ENCODE measurements at places on chromosomes 1 and 21.

DNA sequence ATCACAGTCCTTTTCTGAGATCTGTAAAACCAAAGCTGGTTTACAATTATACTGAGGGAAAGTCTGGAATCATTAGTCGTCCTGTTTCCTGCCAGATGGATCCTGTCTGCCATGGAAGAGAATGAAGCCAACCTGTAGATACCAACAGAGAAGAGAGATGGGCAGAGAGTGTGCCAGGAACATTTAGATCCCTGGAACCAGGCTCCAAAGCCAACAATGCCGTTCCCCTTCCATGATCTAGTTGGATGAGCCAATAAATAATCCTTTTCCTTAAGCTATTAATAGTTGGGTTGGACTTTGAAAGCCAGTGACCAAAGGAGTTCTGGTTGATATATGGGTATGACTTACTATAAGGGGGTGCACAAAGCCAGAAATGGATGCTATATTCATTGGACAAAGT lies 15.0 kb downstream of the CAPN8 start:
- no peak for DNase-seq

GRCh38 chr1:1245817-1246576 lies 525 bp downstream of the C1QTNF12 start:
- no peak for DNase-seq

DNA sequence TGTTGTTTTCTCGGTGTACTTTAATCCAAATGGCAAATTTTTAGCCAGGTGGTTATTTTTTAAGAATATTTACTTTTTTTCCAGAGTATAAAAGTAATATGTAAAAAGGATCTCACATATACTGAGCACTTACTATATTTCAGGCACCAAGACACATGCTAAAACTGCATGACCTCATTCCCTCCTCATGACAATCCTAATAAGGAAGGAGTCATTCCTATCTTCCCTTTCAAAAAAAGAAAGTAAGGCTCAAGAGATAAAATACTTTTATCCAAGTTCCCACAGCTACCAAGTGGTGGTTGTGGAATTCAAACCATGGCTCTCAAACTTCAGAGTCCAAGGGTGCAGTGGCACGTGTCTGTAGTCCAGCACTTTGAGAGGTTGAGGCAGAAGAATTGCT lies 19.4 kb downstream of the ATP2B4 start:
- DNase-seq = no peak

- DNase-seq = no peak
Observed at GRCh38 chr21:38088916-38089762, 167.7 kb upstream of the KCNJ15 start.

DNA sequence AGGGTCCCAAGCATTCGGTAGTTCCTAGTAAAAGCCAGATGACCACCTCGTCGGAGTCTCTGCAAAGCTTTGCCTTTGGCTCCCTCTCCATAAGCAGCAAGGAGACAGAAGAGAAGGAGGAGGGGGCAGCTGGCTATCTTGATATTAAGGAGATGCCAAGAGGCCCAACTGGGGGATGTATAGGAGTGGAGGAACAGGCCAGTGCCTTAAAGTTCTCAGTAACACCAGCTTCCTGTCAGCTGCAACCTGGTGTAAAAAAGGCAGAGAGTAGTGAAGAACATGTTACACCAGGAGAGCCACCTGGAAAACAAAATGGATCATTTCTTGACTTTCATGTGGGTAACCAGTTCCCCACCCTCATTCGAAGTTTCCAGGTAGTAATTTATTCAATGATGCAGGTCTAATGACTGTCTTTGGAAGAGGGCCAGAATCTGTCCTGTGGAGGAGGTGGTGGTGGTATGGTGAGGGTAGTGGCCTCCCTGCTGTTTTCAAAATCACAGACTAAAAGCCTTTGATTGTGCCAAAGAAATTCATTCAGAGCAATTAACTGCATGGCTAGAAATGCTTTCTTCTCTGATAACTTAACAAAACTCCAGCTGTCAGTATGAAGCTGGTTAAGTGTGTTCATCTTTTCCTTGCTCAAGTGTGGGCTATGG lies 27.3 kb downstream of the TMEM200B start:
- no peak for DNase-seq

DNA sequence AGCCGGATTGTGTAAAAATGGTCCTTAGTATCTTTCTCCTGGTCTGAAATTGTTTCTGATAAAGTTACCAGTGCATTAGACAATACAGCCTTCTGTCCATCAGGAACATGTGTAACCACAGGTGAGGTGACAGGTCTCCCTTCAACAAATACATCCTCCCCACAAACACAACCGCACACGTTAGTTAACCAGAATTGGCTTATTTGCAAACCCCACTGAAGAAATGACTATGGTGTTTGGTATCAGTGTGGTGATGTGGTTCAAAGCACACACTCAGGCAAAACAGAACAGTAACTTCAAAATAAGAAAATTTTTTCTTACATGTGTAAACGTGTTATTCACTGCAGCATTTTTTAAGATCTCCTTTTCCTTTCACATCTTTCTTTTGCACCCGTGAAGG lies 517.2 kb upstream of the NR5A2 start:
- DNase-seq = no peak

DNA sequence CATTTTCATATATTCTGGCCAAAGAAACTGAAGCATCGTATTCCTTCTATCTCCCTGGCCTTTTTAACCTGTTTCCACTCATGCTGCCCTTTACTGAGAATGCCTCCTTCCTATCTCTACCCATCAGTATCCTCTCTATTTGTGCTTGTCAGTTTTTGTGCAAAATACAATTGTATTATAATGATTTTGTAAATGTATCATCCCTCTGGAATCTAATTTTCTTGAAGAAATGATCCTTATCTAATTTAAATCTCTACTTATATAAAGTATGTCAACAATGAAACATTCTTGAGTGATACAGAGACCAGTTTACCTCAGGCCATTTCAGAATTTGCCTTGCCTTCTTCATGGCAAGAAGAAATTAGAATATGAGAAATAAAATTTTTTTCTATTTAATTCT lies 59.0 kb upstream of the TEKT2 start:
- no peak for DNase-seq

DNA sequence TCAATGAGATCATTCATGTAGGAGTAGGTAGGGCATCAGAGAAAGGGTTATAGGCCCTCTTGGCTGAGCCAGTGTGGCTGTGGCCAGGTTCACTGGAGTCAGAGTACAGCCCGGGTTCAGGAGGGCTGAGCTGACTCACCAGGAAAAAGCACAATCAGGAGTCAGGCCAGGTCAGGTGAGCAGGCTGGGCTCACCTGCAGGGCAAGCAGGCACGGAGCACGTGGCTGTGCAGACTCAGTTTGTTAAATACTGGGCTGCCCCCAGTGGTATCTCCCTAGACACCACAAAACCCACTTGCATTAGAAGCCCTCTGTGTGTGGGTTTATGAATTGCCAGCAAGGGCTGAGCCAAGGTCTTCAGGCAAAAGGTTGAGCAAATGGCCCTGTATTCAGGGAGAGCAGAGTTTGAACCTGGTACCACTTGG lies 122.1 kb upstream of the SERBP1 start:
- no peak for DNase-seq

- DNase-seq = no peak
Observed at GRCh38 chr1:117645343-117645742, 39.5 kb downstream of the TENT5C start.

- no peak for DNase-seq
Observed at GRCh38 chr1:26946270-26946669, 14.0 kb downstream of the KDF1 start.
